ENCODE measurements at places on chromosomes 2 and 18. TPM values are rescaled to one million over a fixed set of nuclear protein-coding genes. Genes with fewer than 3 reads are reported as not detected.

GRCh38 chr2:227706859-227707258, 11.0 kb downstream of the SLC19A3 start:
- DNase-seq, result no peak

DNA sequence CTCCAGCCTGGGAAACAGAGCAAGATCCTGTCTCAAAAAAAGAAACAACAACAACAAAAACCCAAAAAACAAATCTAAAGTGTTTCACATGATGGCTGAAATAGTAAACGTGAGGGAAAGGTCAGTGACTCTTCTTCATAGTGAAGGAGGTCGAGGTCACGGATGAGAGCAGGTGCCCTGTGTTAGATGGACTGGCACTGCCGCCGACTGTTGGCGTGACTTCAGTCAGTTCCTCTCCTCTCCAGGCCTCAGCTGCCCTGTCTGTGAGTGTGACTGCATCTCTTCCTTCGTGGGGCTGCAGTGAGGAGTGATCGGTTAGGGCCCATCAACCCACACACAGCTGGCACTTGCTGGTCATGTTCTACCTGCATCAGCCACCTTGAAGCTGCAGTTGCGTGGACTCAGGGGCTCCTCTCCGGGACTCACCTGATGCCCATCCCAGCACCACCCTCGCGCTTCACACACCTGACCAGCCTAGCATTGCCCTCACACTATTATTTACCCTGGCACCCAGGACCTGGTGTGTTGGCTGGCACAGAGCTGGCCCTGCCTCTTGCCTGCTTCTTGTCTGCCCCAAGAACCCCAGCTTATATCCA, 30.1 kb upstream of the TMEM87B start:
- DNase-seq, result no peak

- DNase-seq, result no peak
These were observed 115.4 kb upstream of the PKDCC start for GRCh38 chr2:41932241-41933045.

DNA sequence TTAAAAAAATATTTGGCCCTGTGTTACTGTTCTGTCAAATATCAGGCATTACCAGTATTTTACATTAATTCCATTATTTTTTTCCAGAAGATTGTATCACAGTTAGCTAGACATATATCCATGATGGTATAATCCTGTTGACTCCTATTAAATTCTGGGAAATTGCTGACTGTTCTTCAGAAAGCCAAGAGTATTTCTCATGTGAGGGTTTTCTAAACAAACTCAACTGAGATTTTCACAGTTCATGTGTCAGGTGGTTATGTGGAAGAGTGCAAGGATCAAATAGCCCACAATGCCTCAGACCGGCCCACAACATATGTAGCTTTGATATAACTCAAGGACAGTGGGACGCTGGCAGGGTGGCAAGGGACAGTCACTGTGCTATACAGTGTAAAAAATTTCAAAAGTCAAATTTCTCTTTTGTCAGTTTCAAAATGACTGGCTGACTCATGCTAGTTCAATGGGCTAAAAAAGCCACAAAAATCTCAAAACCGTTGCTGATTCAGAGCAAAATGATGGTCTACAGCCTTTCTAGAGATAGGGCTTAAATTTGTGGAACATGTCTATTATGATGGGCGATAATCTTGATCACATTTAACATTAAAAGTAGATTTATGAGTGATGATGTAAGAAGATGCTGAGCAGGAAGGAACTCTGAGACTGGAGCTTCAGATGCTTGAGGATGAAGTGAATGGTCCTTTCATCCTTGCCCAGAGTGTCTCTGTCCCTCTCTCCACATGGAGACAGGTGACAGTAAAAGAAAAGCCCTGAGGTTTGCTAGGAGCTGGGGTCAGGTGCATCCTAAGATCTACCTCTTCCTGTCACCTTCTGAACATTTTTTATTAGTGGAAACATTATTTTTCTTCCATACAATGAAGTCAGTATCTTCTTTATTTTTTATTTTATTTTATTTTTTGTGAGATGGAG, 175.8 kb upstream of the PIEZO2 start:
- DNase-seq, result peak; percentile 43

DNA sequence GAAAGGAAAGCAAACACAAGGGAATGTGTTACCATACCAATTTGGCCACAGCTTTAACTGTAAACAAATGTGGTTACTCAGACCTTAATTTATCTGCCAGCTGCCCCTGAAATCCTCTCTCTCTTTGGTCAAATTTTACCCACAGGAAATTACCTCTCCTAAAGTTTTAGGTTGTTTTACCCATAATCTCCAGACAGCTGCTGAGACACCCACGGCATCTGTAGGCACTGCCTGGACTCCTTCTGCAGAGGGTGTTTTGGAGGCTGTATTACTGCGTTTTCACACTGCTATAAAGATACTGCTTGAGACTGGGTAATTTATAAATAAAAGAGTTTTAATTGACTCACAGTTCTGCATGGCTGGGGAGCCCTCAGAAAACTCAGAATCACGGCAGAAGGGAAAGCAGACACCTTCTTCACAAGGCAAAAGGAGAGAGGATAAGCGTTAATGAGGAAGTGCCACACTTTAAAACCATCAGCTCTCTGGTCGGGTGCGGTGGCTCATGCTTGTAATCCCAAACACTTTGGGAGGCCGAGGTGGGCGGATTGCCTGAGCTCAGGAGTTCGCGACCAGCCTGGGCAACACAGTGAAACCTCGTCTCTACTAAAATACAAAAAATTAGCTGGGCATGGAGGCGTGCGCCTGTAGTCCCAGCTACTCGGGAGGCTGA, 677.5 kb upstream of the FSHR start:
- DNase-seq, result no peak

GRCh38 chr2:104849618-104850141, 4.2 kb upstream of the POU3F3 start:
- peak; percentile 73 for DNase-seq

The CFC1 gene
- not detected for total RNA-seq

The UGT1A8 gene
- not detected for total RNA-seq

The MARCO gene
- total RNA-seq, result not detected

The CRYGA gene
- not detected for total RNA-seq

The CDH2 gene
- 0.18 TPM for total RNA-seq

The ABCG5 gene
- not detected for total RNA-seq

The ZC3H6 gene
- 16.9 TPM for total RNA-seq
